ENCODE measurements at places on chromosomes 4 and X. TPM values are rescaled to one million over a fixed set of nuclear protein-coding genes. Genes with fewer than 3 reads are reported as not detected.

DNA sequence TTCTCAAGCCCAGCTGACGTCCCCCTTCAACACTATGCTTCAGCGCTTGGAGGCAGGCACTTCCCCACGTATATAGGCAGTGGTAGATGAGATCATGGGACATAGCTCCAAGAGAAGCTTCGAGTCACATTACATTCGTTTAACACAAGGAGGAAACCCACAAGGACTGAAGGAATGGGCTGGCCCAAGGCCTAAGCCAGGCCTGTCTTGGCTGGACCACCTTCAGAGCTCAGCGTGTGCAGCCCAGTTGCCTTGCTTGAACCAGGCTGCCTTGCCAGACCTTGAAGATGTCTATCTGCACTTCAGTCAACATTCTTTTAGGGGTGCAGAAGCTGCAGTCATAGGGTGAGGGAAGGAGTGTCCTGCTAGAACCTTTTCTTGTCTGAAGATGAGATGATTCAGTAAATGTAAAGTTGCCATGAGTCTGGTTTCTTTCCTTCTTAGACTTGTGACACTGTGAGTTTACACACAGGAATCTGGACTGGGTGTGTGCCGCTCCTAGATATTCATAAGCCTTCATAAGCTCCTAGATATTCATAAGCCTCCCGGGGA lies 144.1 kb upstream of the RBPJ start:
- peak; percentile 85 for DNase-seq

- DNase-seq, result no peak
These were observed 1.3 kb upstream of the CCKAR start for GRCh38 chr4:26491449-26492170.

GRCh38 chr4:84699001-84699671 lies 116.2 kb downstream of the CDS1 start:
- no peak for DNase-seq

- DNase-seq, result no peak
These were observed 93.2 kb downstream of the IL1RAPL2 start for GRCh38 chrX:104659005-104659744.

GRCh38 chrX:64792598-64793337 lies 183.5 kb downstream of the ZC4H2 start:
- DNase-seq, result no peak

GRCh38 chrX:109350551-109350950 lies 131.3 kb downstream of the GUCY2F start:
- DNase-seq, result no peak

DNA sequence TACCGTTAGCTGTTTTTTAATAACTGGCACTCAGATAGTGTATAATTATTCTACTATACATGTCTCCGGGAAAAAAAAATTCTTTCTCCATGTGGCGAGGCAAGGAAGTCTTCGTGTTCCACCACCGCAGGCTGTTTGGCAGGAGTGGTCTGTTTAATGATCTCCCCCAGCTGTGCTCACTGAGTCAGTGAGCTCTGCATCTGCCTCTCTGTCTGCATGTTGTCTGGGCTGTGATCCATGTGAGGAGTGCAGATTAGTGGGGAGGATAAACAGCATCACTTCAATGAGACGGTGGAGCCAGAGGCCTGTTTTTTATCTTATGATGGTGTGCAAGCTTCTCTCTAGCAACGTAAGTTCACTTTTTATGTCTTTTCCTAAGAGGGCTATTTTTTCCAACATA lies 69.8 kb downstream of the RPS3A start:
- peak; percentile 99 for DNase-seq

DNA sequence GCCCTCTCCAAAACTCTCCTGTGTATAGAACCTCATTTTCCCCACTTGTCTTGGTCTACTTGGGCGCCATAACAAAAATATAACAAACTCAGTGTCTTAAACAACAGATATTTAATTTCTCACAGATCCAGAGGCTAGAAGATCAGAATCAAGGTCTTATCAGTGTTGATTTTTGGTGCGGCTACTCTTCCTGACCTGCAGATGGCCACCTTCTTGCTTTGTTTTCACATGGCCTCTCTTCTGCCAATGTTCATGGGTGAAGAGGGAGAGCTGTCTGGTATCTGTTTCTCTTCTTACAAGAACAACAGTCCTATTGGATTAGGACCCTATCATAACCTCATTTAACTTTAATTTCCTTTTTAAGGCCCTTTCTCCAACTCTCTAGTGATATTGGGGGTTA lies 177.3 kb downstream of the PABPC4L start:
- DNase-seq, result no peak

- peak; percentile 36 for DNase-seq
These were observed 47.8 kb downstream of the APLN start for GRCh38 chrX:129606918-129607317.

GRCh38 chr4:144962300-144962699 lies 135.7 kb downstream of the ANAPC10 start:
- DNase-seq, result no peak

DNA sequence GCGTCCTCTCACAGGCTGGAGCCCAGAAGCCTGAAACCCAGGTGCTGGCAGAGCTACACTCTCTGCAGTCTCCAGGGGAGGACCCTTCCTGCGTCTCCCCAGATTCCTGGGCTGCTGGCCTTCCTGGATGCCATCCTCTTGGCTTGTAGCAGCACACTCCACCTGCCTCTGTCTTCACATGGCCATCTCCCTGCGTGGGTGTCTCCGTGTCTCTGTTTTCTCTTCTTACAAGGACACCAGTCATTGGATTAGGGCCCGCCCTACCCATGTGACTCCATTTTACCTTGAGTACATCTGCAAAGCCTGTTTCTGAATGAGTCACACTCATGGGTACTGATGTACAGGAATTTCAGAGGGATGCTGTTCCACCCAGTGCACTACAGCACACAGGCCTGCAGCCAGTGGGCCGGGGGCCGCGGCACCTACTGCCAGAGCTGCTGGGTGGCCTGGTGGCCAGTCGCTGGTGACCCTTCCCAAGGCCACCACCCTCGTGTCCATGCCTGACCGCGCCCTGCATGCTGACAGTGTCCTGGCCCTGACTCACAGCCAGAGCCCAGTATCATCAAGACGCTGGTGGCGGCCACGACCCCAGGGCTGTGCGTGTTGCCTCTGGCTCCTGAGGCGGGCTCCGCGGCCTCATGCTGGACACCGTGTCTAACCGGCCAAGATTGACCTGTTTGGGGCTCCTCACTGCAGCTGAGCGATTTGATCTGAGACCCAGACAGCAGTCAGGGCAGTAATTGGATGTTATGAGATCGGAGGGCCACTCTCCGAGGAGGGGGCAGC lies 63.6 kb upstream of the NKX1-1 start:
- no peak for DNase-seq

DNA sequence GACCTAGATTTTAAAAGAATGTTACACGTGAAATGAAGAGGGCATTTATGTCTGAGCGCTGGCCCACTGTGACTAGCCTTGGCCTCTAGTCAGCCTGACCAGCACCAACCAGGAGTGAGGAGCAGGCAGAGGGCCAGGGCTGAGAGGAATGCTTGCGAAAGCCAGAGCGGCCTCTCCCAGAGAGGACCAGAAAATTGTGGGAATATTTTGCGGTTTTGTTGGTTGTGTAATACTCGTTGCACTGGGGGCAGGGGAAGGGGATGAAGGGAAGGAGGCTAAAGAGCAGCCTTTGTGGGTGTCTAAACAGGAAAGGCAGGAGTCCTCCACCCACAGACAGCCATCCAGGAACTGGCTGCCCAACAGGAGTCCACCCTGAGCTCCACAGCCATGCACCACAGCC lies 3.8 kb downstream of the GABRE start:
- peak; percentile 65 for DNase-seq

GRCh38 chr4:6732441-6733357 lies 16.7 kb downstream of the BLOC1S4 start:
- DNase-seq, result peak; percentile 94

DNA sequence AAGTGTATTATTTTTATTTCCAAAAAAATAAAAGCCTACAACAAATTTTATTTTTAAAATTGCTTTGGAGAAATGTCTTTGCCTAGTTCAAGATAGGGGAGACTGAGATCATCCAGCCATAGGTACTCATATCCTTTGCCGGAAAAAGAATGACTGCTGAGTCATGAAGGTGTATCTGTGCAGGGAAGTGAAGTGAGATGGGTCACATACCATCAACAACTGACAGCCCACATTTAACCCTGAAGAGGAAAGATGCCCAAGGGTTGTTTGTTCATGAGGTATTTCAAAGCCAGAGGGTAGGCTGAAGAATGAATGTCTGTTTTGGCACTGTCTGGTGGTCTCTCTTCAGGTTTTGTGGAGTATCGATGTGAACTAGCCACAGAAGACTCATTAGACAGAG lies 106.7 kb upstream of the TTC29 start:
- DNase-seq, result no peak

GRCh38 chrX:13212191-13212651 lies 107.6 kb downstream of the ATXN3L start:
- DNase-seq, result peak; percentile 13

LEF1 gene
- total RNA-seq, result 0.56 TPM

TRPC3 gene
- 2.7 TPM for total RNA-seq

NPY2R gene
- total RNA-seq, result not detected

ARHGEF6 gene
- total RNA-seq, result 3.1 TPM

BEX1 gene
- total RNA-seq, result 0.18 TPM

HTR2C gene
- total RNA-seq, result not detected

GSPT2 gene
- 8.3 TPM for total RNA-seq

IBSP gene
- total RNA-seq, result not detected

FAAH2 gene
- not detected for total RNA-seq

SLC2A9 gene
- 0.56 TPM for total RNA-seq

GK gene
- total RNA-seq, result 12.2 TPM

EGF gene
- total RNA-seq, result 4.2 TPM

Data from IMR-90 (cell line).